CD4-positive, alpha-beta T cell treated with Interleukin-15 for 4 hours (primary cell): ENCODE measurements at places on chromosomes 5 and 9.

- peak; percentile 17 for DNase-seq
Observed at GRCh38 chr5:102792705-102793104, 37.6 kb downstream of the PAM start.

- DNase-seq, result no peak
Observed at GRCh38 chr5:112331892-112332291, 87.2 kb downstream of the EPB41L4A start.

DNA sequence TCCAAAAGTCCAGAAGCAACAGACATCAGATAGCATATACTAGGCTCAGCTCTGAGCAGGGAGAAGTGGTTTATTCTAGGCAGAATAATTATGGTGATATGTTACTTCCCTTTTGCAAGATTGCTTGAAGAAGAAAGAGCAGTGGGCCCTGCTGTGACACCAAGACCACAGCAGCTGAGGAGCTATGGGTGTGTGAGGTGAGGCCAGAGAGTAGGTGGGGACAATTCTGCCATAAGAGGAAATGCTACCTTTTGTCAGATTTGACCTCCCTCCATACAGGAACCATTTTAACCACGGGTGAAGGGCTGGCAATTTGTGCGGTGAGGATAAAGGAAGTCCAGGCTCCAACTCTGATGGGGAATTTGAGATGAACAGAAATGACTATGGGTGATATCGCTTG is 51.3 kb downstream of the TNFSF15 start:
- no peak for DNase-seq

DNA sequence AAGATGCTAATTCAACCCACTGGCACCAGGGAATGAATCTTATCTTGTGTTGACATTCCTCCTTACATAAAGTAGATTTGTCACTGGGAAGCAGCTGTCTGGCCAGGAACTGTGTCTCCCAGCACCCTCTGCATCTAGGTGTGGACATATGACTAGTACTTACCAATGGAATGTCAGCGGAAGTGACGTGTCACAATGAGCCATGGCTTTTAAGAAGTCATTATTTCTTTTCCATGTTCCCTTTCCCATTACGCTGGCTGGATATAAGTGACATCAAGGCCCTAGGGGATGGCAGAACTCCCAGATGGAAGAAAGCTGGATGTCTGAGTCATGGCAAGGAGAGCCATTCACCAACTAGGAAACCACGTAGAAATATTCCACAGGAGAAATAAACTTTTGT is 84.7 kb upstream of the MAST4 start:
- DNase-seq, result no peak

DNA sequence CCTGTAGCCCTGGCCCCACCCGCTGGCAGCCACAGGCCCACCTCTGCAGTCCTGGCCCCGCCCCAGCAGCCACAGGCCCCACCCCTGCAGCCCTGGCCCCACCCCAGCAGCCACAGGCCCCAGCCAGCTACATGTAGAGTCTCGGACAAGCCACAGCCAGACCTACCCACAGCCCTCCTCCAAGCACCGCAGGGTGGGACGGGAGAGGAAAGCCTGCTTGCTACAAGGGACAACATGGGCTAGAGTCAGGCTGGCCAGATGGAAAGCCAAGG is 49.5 kb upstream of the SARDH start:
- no peak for DNase-seq

DNA sequence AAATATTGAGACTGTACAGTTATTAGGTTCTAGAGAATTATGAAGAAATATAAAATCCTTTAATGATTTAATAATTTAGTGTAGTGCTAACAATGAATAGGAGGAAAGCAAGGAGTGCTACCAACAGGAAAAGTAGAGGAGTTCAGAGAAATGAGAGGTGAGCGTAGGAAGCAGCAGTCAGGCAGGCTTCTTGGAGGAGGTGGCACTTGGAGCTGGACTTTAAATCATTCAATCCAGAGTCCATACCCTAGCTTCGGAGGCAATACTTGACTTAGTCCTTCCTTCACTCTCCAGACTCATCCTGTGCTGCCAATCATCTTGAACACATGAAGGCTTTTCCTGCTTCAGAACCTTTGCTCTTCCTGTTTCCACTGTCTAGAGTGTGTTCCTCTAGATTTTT is 254.3 kb downstream of the GRIA1 start:
- DNase-seq, result no peak

GRCh38 chr5:55994495-55994997 is at the start of gene IL6ST:
IL6ST (minus strand) TSS chr5:55994963; CDS start chr5:55976278, 18,685 bp downstream.
- peak; percentile 37 for DNase-seq

- DNase-seq, result no peak
Observed at GRCh38 chr9:124248960-124249359, 8.8 kb upstream of the NEK6 start.

- no peak for DNase-seq
Observed at GRCh38 chr5:21424907-21425306, 1428.2 kb downstream of the CDH12 start.

- no peak for DNase-seq
Observed at GRCh38 chr5:133918316-133918715, 50.1 kb downstream of the C5orf15 start.

DNA sequence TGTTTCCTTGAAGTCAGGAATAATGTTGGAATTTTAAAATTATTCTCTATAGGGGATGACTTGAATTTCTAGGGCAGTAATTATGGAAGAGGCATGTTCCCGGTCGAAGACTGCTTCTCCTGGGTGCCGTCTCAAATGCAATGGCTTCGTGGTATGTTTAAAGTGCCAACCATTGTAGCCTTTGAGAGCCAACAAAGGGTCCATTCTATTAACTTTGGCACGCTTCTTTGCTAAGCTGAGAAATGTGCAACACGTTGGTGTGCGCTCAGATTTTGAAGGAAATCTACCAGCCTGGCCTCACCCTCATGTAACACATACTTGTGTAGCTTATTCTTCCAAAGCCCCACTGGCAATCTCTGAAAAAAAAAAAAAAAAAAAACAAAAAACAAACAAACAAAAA is 221.2 kb upstream of the ANKH start:
- DNase-seq, result no peak

DNA sequence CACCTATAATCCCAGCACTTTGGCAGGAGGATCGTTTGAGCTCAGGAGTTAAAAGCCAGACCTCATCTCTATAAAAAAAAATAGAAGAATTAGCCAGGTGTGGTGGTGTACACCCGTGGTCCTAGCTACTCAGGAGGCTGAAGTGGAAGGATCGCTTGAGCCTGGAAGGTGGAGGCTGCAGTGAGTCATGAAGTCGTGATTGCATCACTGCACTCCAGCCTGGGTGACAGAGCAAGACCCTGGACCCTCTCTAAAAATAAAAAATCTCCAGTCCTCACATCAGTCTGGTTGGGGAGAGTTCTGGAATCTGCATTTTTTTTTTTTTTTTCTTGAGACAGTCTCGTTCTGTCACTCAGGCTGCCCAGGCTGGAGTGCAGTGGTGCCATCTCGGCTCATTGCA is 9.3 kb downstream of the FPGS start:
- DNase-seq, result no peak

- DNase-seq, result no peak
Observed at GRCh38 chr9:13513716-13514444, 234.4 kb upstream of the MPDZ start.

DNA sequence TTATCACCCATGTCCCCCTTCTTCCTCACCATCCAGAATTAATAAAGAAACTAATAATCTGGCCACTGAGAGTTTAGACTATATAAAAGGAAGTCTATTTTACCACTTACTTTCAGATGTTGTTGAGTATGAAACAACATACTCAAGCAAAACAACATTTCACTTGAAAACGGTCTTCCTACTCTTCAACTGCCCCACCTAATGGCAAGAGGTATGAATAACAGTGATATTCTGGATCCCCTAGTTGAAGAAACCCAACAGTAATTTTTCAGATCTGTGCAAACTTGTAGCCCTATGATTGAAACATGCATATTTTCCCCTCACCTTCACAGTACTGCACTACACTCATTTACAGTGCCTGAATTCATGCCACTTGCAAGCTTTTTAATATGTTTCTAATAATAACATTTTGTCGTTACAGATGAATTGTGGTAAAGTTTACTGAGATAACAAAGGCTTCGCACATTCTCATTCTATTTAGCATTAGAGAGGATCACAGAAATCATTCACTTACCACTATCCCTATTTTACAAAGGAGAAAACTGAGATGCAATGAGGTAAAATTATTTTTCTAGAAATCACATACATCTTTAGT is 267.9 kb upstream of the PDE4D start:
- no peak for DNase-seq

DNA sequence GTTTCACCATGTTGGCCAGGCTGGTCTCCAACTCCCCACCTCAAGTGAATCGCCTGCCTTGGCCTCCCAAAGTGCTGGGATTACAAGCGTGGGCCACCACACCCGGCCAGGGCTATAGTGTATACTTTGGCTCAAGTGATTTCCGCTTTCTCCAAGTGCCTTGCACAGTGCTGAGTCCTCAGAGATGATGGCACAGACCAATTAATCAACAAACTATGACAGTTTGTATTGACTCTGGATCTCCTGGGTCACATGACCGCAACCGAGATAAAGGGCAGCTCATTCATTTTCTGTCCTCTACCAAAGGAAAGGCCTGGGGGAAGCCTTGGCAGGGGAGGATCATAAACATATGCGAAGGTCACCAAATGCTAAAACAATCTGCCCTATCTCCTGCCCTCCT is 11.4 kb upstream of the LARP1 start:
- DNase-seq, result no peak

DNA sequence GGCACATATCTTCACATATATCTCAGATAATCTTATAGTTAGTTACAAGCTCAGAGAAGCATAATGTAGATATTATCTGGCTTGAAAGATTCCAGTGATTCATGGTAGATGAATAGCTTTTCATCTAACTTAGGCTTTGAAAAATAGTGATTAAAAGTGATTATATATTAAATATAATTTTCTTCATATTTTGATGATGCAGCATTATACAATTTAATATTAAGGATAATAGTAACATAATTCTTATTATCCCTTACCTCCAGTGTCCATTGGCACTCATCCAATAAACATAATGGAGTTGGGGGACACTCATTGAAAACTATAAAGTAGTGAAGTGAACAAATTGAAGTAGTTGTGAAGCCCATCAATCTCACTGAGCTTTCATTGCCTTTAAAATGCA is 35.8 kb downstream of the NMUR2 start:
- DNase-seq, result no peak

DNA sequence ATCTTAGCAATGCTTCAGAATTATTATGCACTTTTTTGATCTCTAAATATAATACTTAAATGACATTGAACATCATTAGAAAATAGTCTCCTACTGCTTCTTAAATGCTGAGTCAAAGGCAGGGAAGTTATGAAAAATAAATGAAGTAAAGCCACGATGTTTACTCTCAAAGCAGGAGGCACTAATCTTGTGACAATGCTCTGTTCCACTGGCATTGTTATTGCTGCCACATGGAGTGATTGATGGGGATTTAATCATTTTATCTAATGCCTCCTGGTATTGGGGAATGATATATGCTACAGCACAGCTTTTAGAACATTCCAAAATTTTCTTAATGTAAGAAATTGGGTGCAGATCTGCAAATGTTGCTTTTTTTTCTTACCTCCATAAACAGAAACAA is 1655.4 kb upstream of the NUDT12 start:
- DNase-seq, result no peak

DNA sequence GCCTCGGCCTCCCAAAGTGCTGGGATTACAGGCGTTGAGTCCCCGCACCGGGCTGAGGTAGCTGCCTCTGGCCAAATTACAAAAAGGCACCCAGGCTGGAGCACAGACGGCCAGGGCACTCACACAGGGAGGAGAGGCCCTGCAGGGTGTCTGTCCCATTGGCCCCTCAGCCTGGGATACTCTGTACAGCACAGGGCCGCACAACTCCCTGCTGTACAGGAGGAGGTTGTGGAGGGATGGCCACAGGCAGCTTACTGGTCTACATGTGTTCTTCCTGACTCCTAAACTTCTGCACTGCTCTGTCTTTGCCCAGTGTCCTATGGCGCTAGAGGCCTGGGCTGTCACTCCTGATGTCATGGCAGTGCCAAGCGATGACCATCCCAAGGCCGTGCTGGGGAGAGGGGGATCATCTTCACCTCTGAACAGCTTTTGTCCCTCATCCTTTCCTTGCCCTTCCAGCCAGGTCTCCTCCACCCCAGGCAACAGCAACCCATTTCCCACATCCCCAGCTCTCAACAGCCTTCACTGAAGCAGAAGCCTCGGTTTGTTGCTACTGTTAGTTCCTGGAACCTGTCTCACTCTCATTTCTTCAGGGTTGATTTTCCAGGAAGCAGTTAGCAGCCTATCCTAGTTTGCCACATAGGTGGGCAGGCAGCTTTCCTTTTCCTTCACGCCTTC is 1.8 kb upstream of the CNOT6 start:
- DNase-seq, result no peak

DNA sequence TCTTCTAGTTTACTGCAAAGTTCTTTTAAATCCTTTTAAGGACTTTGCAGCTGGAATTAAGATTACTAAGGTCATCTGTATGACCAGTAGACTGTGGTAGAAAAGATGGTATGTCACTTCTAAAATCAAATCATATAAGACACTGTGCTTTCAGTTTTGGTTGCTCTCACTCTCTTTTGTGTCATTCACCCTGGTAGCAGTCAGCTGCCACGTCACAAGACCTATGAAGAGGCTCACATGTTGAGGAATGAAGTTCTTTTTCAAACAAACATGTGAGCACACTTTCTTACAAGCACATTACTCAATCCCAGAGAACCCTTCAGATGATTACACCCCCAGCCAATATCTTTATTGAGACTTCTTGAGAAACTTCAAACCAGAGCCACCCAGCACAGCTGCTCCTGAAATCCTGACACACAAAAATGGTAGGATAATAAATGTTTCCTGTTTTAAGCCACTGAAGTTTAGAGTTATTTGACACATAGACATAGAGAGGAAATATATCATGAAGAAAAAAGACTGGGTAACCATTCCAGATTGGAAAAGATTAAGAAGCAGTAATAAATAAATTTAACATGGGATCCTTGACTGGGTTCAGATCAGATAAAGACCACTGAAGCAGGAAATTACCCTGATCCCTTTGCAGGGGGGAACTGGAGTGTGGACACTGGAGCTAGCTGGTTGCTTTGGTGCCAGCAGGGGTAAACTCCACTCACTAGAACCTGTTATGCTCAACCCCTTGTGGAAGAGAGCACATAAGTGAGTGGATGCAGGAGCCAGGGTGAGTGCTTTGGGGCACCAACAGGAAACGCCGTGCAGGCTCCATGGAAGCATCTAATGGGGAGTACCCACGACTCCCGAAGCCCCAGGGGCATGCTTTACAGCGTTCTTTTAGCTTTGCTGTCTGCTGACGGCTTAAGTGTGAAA is 64.1 kb downstream of the SLCO4C1 start:
- no peak for DNase-seq

GRCh38 chr5:96067894-96068614 is 106.4 kb upstream of the ELL2 start:
- no peak for DNase-seq

DNA sequence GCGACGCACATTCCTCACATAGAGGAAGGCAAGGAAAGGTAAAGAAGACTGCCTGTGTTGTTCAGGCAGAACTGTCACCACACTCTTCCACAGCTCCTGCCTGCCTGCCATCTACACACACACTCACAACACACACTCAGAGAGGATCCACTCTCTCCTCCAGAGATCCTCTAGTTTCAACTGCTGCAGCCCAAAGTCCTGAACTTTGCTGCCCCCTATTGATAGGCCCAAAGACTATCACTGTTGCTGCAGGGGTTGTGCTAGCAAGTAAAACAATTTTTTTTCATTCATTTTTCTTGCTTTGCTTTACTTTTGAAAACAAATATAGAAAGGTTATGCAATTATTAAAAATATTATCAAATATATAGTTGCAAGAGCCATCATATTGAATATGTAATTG is 5.9 kb upstream of the CFAP90 start:
- peak; percentile 48 for DNase-seq

GRCh38 chr5:124741711-124742496 is 4.5 kb downstream of the ZNF608 start:
- DNase-seq, result no peak
